NCI-H2227 treated with DMSO at 0.1 percent for 48 hours (cell line): ENCODE measurements at places on chromosomes 5 and 9.

DNA sequence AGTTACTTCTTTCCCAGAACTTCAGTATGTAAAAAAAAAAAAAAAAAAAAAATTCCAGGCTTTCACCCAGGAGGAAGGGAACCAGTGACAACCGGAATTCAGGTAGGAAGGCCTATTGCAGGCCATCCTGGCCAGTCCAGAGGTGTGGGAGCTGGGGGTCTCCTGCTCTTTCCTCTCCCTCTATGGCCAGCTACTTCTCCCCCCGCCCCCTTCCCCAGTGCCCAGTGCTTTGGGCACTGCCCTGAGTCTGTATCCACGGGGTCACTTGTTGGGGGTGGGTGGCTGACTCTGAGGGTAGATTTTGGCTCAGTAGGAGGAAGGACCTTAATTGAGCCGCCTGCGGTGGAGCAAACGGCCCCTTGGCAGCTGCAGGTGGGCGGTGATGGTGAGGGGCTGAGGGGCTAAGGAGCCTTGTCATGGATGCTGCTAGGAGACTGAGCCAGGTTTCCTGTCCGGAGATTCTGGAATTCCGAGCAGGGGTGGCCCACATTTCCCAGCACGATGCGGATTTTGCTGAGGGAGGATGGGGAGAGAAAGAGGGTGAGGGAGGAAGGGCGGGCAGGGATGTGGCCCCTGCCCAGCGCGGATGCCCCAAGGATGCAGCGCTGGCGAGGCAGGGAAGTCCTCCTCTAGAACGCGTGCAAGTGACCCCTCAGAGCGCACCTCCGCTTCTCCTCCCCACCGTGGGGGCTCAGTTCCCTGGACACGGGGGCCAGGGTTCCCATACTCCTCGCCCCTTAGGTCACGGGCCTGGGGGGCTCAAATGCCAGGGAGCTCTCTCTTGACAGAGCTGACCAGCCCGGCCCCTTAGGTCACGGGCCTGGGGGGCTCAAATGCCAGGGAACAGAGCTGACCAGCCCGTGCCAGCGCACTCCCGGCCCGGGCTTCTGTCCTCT lies 1.2 kb upstream of the PHF2 start:
- no peak for DNase-seq

DNA sequence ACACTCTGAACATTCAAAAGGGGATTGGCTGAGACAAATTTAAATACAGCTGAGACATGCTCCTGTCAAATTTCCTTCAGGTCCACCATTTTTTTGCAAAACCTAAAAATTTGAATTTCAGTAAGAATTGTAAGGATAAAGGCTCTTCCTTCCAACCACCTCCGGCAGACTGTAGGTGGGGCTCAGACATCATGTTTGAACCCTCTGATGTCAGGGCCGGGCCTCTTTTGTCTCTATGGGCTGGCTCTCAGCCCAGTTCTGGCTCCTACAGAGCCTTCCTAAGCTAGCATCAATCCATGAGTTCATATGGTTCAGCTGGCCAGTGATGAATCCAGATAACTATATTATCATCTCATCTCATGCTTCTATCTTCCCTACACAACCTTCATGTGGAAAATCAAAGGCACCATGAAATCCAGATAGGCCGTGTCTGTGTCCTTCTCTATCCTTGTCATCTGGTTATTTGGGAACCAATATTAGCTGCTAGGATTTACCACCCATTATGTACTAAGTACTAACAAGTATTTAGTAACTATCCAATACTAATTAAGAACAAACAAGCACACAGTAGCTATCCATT lies 44.2 kb downstream of the NIPSNAP3B start:
- DNase-seq, result no peak

DNA sequence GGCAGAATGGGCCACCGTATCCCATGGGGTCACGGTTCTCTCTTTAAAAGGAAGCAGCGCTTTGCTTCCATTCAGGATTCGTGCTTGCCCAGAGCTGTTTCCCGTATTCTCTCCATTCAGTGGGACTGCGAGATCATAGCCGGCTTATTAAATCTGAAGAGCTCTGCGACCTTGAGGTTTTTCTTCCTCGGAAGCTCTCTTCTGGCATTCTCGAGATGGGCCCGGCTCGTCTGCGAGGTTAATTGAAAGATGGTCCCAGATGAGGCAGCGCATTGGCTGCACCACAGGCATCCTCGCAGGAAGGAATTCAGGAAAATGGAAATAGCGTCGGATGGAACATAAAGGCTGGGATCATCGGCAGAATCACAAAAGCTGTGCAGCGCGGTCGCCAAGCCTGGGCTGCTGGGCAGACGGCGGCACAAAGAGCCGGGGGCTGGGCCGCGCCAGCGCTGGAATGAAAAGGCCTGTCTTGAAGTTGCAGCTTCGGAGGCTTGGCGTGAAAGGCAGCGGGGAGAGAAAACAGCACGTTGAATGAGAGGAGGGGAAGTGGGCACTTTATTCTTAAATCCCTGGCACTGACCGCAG lies 236.2 kb downstream of the IRX2 start:
- DNase-seq, result no peak

GRCh38 chr9:127305838-127306226 lies 41.3 kb downstream of the GARNL3 start:
- DNase-seq, result no peak

GRCh38 chr9:69207503-69207902 lies 33.4 kb downstream of the TJP2 start:
- DNase-seq, result no peak

GRCh38 chr5:181160152-181160754 lies 12.9 kb downstream of the OR2V2 start:
- DNase-seq, result no peak

DNA sequence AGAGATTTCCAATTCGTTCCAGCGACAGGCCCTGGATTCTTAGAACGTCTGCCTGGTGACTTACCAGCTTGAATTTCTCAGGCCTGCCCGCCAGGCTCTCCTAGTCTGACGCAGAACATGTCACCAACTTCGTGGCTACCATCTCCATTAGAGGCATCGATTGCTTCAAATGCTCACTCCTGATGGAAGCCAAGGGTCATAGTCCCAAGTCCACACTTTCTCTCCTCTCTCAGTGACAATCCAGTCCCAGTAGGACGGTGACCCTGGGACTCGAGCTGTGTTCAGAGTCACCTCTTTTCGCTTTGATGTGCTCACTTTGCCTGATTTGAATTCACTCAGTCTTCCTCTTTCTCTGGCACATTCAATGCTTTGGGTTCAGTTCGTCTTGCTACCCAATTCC lies 94.8 kb downstream of the GADD45G start:
- no peak for DNase-seq

DNA sequence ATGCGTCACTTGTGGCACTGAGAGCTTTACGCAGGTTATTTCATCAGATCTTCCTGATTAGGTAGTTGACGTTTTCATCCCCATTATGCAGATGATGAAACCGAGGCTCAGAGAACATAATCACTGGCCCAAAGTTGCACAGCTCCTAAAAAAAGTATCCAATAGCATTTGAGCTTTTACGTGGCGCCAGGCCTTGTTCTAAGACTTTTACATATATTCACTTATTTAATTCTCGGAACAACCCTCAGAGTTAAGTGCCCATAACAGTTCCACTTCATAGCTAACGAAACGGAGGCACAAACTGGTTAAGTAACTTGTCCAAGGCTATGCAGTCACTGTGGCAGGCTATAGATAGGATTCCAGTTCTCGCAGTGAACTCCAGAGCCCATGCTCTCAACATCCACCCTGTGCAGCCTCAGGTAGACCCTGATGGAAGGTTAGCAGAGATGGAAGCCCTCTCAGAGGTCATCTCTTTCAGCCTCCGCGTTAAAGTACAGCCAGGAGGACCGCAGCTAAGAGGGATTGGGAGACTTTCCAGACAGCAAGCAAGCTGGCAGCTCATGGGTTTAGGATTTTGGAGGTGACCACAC lies 39.3 kb downstream of the AMBP start:
- DNase-seq, result no peak

DNA sequence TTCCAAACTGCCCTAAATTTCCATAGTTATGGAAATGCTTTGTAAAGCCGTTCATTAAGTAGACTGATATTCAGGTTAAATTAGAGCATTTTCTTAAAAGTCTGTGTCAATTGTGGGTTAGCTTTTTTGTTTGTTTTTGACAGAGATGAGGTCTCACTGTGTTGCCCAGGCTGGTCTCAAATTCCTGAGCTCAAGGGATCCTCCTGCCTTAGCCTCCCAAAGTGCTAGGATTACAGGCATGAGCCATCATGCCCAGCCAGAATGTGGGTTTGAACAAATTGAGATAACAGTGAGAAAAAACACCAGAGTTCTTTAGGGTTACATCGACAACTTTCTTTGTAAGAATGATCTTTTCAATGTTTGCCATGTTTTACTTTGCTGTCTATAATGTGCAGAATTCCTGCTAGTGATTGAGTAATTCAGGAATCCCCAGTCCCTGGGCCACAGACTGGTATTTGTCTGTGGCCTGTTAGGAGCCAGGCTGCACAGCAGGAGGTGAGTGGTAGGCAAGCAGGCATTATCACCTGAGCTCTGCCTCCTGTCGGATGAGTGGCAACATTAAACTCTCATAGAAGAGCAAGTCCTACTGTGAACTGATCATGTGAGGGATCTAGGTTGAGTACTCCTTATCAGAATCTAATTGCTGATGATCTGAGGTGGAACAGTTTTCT lies 80.5 kb downstream of the RAI14 start:
- DNase-seq, result no peak

DNA sequence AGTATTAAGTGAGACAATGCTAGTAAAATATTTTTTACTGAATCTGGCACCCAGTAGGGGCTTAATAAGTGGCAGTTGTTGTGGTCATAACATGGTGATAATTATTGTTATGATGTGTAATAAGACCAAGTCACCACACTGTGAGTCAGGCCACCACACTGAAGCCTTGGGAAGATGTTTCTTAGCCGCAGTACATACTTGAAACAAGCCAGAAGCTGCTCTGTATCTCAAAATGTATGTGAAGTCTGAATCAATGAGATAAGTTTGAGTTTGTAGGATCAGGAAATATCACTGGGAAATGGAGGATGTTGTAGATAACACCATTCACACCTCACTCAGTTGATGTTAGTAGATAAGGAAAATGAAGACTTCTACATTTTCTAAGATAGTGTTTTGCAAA lies 51.3 kb upstream of the PTPN3 start:
- no peak for DNase-seq

- DNase-seq, result no peak
Observed at GRCh38 chr9:115668521-115668920, 485.1 kb upstream of the PAPPA start.

DNA sequence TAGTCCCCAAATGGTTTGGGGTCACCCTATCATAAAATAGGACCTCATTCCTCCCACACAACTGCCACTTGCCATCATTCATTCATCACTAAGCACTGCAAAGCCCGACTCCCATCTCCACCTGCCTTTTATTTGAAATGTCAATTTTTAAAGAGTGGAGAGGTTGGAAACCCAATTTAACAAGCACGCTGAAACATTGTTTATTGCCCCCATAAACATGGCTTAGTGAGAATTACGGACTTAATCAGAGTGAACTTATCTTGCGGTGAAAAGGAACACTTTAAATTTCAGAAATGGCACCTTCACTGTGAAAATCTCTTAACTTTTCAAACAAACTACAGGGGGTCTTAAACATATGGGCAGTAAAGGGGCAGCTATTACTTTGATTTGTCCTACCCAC lies 241.1 kb downstream of the CRB2 start:
- DNase-seq, result no peak

GRCh38 chr9:128555180-128555721 lies 2.9 kb downstream of the SPTAN1 start:
- no peak for DNase-seq

GRCh38 chr5:98128846-98129245 lies 644.6 kb upstream of the RGMB start:
- no peak for DNase-seq

- no peak for DNase-seq
Observed at GRCh38 chr5:169875091-169875728, 105.1 kb downstream of the INSYN2B start.

GRCh38 chr9:4317205-4317604 lies 17.3 kb upstream of the GLIS3 start:
- no peak for DNase-seq

DNA sequence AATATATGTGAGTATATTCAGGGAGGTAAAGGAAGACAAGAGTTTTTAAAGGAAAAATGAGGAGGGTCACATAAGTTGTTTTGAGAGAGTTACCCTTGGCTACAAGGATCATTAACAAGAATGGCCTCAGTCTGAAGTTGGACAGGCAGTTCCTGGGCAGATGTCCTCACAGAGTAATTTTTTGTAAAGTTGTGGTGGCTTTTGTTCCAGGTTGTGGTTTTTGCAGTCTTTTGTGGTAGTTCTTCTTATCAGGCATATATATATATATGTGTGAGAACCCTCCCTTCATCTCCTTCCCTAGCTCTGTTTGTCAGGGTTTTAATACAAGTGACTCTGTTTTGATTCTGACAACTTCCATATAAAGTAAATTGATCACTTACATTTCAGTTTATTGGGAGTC lies 60.0 kb downstream of the CSNK1G3 start:
- DNase-seq, result peak; percentile 4

DNA sequence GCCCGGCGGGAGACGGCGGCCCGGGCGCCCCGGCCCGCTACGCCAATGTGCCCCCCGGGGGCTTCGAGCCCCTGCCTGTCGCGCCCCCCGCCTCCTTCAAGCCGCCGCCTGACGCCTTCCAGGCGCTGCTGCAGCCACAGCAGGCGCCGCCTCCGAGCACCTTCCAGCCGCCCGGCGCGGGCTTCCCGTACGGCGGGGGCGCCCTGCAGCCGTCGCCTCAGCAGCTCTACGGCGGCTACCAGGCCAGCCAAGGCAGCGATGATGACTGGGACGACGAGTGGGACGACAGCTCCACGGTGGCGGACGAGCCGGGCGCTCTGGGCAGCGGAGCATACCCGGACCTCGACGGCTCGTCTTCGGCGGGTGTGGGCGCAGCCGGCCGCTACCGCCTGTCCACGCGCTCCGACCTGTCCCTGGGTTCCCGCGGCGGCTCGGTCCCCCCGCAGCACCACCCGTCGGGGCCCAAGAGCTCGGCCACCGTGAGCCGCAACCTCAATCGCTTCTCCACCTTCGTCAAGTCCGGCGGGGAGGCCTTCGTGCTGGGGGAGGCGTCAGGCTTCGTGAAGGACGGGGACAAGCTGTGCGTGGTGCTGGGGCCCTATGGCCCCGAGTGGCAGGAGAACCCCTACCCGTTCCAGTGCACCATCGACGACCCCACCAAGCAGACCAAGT lies 723 bp downstream of the SNX18 start:
- no peak for DNase-seq

GRCh38 chr5:53073348-53073747 lies 36.2 kb downstream of the MOCS2 start:
- no peak for DNase-seq
